Heart left ventricle (tissue), 16 donors: ENCODE measurements at places on chromosomes 7 and 10. TPM values are rescaled to one million over a fixed set of nuclear protein-coding genes. Genes with fewer than 3 reads are reported as not detected.

GRCh38 chr7:20798081-20798693, 11.5 kb upstream of the SP8 start:
- DNase-seq = no peak
- no peaks in the 10 kb centered on the region for H3K4me1 ChIP-seq
- H3K4me3 ChIP-seq = peak overlapping the region; percentile 23
- H3K27me3 ChIP-seq = peaks cover 66% of the 10 kb centered on the region
- H3K27ac ChIP-seq = no peak overlapping the region

DNA sequence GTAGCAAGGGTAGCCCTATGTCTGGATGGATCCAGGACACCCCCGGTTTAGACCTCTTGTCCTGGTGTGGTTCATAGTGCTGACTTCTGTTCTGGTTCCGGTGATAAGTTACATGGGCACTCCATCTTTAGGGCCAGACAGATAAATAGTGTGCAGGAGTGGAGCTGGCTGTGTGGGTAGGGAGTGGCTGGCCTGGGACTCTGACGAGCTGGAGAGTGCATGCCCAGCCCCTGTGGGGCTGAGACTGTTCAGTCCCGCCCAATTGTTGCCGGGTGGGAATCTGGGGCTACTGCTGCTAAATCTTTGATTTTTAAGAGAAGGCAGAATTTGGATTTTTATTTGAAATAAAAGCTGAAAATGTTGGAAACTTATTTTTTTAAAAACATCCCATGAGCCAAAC, 27.3 kb downstream of the PDCD11 start:
- H3K27ac ChIP-seq = no peak overlapping the region
- H3K27me3 ChIP-seq = no peaks in the 10 kb centered on the region
- H3K4me1 ChIP-seq = no peaks in the 10 kb centered on the region
- DNase-seq = no peak
- H3K4me3 ChIP-seq = no peak overlapping the region
- peaks cover 14% of the 10 kb centered on the region for H3K36me3 ChIP-seq

DNA sequence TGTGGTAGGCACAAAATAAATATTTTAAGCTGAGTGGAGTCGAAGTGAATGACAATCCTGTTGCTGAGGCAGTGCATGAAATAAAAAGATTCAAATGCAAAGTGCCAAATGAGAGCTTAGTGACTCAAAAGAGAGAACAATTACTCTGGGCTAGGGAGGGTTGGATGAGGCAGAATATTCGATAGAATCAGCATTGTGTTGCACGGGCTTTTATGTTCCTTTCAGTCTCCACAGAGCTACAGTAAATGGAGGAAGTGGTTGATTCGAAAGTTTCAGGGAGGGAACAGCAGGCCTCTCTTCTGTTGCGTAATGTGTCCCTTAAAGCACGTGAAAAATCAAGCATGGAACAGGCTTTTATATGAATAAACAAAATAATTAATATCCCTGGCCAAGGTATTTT, 599.3 kb upstream of the CELF2 start:
- no peak overlapping the region for H3K27ac ChIP-seq
- no peaks in the 10 kb centered on the region for H3K4me1 ChIP-seq
- no peak overlapping the region for H3K4me3 ChIP-seq
- no peaks in the 10 kb centered on the region for H3K36me3 ChIP-seq

GRCh38 chr10:119209035-119209735, 1.8 kb downstream of the GRK5 start:
- peak; percentile 81 for DNase-seq
- H3K27ac ChIP-seq = peak overlapping the region; percentile 100

GRCh38 chr7:92768501-92769393, 67.6 kb downstream of the CDK6 start:
- H3K4me3 ChIP-seq = no peak overlapping the region
- H3K4me1 ChIP-seq = peaks cover 21% of the 10 kb centered on the region
- H3K36me3 ChIP-seq = no peaks in the 10 kb centered on the region
- H3K27ac ChIP-seq = peak overlapping the region; percentile 72
- no peaks in the 10 kb centered on the region for H3K27me3 ChIP-seq

ANK3 gene
- total RNA-seq = 239 TPM

ZNF735 gene
- total RNA-seq = not detected
